ENCODE measurements at places on chromosomes 4 and X.

GRCh38 chr4:189278597-189279165, 662.0 kb upstream of the FRG1 start:
- no peak for DNase-seq

GRCh38 chr4:87086143-87086805, 134.1 kb downstream of the KLHL8 start:
- DNase-seq: no peak

DNA sequence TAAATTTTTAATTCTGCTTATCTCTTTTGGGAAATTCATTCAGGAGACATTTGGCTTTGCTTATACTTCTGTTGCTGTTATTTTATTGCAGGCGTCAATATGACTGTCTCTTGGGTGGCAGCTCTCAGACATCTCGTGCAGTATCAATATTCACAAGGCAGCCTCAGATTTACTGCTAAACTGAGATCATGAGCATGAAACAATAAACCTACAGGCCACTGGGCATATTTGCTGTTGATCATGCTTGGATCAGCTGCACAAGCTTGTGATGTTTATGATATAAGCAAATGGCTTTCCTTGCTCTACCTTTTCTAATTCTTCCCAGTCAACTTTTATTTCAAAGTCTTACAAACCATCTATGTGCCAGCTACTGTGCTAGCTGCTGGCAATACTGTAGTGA, 39.2 kb downstream of the TSPAN5 start:
- DNase-seq: no peak

GRCh38 chr4:26058537-26058936, 144.5 kb downstream of the SMIM20 start:
- DNase-seq: no peak

All from hypothalamus (tissue), 51 donors.